ENCODE measurements at places on chromosomes 11 and 22.

DNA sequence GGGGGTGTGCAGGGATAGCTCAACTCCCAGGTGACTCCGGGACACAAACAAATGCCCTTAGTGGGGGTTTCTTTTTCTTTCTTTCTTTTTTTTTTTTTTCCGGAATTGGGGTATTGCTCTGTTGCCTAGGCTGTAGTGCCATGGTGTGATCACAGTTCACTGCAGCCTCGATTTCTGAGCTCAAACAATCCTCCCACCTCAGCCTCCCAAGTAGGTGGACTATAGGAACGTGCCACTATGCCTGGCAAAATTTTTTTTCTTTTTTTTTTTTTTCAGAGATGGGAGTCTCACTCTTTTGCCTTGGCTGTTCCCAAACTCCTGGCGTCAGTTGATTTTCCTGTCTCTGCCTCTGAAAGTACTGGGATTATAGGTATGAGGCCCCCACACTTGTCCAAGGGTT is 13.8 kb upstream of the ZNF280A start:
- no peak for DNase-seq

DNA sequence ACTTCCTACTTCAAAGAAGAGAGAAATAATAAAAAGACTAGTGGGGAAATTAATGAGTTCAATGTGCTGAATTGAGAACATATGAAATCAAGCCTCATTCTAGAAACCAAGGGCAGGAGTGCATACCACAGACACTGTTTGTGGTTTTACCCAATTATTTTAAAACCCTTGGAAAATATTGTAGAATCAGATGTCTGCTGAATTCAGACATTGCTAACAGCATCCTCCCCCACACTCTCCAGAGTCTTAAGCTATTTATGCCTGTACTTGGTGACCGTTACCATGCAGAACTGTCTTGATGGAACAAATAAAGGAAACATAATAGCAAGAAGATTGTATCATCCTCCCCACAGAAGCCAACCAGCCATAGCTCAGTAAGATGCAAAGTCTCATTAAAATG is 850.1 kb downstream of the NTM start:
- no peak for DNase-seq

DNA sequence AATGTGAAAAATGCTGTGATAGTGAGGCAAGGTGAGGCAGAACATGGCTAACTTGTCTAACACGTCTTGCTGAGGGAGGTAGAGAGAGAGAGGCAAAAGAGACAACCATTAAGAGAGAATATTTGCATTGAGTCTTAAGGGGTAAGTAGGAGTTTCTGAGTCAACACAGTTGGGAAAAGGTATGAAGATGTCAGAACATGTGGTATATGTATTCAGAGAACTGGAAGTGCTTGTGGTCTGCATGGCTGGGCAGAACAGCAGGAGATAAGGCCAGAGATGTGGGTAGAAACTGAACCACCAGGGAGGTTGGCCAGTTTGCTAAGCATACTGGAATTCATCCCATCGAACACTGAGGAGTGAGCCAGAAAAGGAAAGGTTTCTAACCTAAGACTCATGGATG is 25.0 kb upstream of the SLC5A1 start:
- no peak for DNase-seq

DNA sequence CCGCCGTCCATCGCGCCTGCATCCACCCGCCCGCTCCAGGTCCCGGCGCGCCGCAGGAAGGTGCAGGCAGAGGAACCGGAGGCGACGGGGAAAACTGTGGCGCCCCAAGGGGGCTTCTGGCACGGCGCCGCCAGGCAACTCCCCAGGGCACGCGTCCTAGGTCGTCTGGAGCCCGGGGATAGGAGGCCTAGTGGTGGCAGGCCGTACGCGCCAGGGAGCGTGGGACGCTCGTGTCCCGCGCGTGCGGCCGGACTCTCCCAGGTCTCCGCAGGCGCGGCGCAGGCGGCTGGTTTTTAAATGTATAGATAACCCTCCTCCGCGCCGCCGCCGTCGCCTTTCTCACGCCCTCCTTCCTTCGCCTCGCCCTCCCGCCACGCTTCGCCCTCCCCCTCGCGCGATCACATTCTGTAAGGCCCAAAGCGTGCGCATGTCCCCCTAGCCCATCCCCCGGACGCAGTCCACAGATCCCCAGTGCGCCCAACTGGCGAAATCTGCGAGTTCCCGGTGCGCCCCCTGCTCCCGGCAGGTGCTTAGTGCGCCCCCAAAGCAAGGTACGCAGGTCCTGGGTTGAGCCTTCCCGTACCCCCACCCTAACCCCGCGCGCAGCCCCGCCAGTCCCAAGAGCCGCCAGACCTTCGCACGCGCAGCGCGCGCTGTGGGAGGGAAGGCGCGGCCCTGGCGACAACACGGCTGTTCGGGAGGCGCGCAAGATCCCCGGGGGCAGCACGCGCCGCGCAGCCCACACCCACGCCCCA is at the start of gene ASCL2:
TSS of gene ASCL2 (minus strand) at position 267 of the 755 bp plus-strand sequence. CDS start at position 11, 256 bp downstream.
- no peak for DNase-seq

DNA sequence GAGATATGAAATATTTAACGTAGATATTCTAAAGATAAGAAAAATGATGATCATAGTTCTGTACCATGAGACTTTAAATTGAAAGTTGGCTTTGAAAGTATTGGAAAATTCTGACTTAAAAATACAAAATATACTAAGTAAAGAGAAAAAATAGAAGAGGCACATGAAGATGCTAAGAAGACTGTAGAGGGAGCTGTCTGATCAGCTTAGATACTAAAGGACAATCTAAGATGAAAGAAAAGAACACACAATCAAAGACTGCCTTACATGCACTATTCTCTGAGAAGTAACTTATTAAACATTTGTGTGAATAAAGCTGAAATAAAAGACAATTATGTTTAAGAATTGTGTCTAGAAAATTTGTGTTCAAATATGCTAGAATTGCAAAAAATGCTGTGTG is 55.1 kb downstream of the RBMXL2 start:
- no peak for DNase-seq
